Kidney (tissue), 22 donors: ENCODE measurements at places on chromosomes 2 and 18. TPM values are rescaled to one million over a fixed set of nuclear protein-coding genes. Genes with fewer than 3 reads are reported as not detected.

Gene PROC
- total RNA-seq = 5.9 TPM

DNA sequence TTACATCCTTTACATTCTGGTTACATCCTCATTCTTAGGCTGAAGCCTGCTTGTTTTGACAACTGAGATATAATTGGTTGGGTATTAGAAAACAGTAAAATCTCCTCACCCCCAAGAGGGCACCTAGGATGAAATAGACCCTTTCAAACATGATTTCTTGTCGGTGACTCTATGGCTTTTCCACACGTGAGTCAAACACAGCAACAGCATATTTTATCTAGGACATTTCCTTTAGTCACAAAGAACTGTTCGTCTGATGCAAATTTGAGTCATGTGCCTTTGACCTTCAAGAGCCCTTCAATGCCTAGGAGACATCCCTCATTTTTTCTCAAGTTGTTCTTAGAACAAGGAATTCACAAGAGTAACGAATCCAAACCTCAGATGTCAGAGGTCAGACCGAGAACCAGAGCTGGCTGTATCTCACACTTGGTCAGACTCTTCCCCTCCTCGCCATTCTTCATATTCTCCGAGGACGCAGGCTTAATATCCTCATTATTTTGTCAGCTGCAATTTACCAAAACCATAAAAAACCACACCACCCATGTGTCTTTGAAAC lies 60.5 kb upstream of the ALKAL2 start:
- DNase-seq = no peak
- H3K27ac ChIP-seq = no peak overlapping the region
- no peaks in the 10 kb centered on the region for H3K27me3 ChIP-seq
- H3K4me1 ChIP-seq = no peaks in the 10 kb centered on the region

DNA sequence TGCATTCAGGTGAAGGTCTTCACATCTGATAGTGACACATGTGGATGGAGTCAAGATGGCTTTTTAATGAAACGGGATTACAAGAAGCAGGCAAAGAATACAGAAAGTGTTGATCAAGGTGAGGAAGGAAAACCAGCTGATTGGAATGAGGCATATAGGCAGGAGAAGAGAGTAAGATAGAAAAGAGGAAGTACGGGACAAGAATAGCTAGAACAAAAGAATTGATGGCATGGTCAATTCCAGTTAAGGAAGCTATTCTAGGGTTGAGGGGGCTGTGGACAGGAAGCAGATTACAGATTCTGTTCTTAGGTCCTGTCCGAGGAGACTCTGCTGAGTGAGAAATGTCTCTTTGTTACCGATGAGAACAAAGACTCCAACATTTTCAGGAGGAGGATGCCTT lies 13.2 kb upstream of the NCK2 start:
- H3K4me3 ChIP-seq = no peak overlapping the region
- no peaks in the 10 kb centered on the region for H3K36me3 ChIP-seq
- H3K27me3 ChIP-seq = no peaks in the 10 kb centered on the region

DNA sequence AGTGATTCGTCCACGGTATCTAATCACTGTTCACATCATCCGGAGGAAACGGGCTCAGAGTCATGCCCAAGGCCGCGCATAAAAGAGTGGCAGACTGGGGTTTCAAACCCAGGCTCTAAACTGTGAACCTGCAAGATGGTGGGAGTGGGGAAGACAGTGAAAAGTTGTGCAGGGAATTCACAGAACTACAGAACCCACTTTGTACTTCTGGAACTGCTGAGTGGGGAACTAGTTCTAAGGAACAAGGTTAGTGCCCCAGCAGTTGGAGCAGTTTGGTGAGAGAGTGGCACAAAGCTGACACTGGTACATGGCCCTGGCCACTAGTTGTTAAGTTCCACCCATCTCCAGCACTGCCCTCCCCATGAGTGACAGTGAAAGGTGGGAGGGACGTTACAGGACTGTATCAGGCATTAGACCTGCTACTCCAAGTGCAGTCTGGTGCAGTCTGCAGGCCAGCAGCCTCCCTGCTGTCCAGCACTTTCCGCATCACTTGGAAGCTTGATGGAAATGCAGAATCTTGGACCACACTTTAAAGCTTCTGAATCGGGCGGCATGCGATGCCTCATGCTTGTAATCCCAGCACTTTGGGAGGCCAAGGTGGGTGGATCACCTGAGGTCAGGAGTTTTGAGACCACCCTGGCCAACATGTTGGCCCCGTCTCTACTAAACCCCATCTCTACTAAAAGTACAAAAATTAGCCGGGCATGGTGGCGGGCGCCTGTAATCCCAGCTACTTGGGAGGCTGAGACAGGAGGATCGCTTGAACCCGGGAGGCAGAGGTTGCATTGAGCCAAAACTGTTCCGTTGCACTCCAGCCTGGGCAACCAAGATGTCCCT lies 47.3 kb downstream of the C2orf42 start:
- peak overlapping the region; percentile 79 for H3K4me3 ChIP-seq
- no peaks in the 10 kb centered on the region for H3K36me3 ChIP-seq
- H3K27ac ChIP-seq = peak overlapping the region; percentile 99
- peak; percentile 76 for DNase-seq
- no peaks in the 10 kb centered on the region for H3K27me3 ChIP-seq

DNA sequence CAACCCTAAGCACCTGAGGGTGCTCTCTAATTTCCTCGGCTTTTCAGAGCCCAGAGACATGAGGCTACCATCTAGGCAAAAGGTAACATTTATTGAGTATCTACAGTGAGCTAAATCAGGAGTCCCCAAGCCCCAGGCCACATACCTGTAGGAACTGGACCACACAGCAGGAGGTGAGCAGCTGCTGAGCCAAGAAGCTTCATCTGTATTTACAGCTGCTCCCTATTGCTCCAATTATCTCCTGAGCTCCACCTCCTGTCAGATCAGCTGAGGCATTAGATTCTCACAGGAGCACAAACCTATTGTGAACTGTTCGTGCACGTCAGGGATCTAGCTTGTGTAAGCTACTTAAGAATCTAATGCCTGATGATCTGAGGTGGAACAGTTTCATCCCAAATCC lies 70.2 kb downstream of the RND3 start:
- no peaks in the 10 kb centered on the region for H3K4me1 ChIP-seq
- H3K36me3 ChIP-seq = no peaks in the 10 kb centered on the region
- H3K27ac ChIP-seq = no peak overlapping the region
